ENCODE measurements at places on chromosomes 1 and 21.

GRCh38 chr1:234213658-234214128 is 159.6 kb upstream of the COA6 start:
- DNase-seq, result no peak

- DNase-seq, result no peak
Observed at GRCh38 chr1:8782955-8783354, 34.5 kb downstream of the RERE start.

GRCh38 chr1:165680303-165680702 is 18.1 kb downstream of the ALDH9A1 start:
- DNase-seq, result no peak

- DNase-seq, result no peak
Observed at GRCh38 chr1:212261361-212261929, 23.8 kb upstream of the PPP2R5A start.

DNA sequence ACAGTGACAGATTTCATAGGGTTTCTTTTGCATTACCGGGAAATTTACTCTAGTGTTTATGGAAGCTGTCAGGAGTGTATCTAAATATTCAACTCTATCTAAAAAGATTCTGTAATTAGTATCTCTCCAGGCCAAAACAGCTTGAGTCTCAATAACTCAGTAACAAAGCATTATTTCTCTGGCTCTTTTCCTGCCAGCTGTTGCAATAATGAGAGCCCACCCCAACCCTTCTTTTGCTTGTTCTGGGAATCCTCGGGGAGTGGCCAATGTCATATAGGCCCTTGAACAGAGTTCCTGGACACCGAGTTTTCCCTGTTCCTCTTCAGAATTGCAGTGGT is 120.1 kb upstream of the SGIP1 start:
- no peak for DNase-seq

- no peak for DNase-seq
Observed at GRCh38 chr1:235942979-235943575, 76.4 kb upstream of the LYST start.

GRCh38 chr1:8373581-8374241 is 55.8 kb downstream of the SLC45A1 start:
- peak; percentile 35 for DNase-seq

Data from NCI-H1092 (cell line).